ENCODE measurements at places on chromosomes 12 and 14.

DNA sequence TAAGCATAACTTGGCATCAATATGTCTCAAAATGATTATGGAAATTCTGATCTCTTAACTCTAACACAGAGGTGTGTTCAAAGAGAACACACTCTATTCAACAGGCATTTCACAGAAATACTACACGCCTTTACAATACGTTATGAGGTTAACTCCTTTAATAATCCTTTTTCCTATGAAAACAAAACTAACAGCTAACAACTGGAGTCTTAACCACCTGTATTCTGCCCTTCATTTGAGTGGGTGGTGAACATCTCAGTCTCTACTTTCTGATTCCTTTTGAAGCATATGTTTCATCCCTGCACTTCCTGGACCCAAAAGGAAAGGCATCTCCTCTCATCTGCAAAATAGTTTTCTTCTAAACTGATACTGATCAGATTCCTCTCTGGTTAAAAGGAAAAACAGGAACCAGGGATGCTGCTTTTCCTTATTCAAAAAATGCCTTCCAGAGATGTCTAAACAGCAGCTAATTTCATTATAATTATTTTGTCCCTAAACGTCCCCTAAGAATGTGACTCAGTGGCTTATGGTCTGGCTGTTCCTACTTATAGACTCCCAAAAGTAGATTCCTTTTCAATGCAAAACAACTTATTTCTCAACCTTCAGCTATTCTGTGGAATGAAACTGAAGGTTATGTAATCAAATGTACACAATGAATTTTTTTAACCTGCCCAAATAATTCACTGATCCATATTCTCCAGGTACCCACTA lies 24.1 kb downstream of the ITPR2 start:
- no peak for DNase-seq

DNA sequence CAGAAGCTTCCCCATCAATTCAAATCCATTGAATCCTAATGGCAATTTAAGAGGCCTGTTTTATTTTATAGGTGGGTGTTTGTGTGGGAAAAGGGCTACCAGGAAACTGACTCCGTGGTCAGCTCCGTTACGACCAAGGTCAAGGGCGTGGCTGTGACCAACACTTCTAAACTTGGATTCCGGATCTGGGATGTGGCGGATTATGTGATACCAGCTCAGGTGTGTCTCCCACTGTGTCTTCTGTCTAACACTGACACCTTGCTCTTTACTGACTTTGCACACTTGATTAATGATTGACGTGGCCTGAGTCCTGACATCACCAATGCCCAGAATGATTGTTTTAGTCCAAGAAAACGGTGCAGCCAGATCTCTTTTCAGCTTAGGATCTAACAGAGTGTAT lies 7.1 kb downstream of the P2RX4 start:
- DNase-seq = no peak

GRCh38 chr14:91780452-91780851 lies 48.6 kb upstream of the CATSPERB start:
- no peak for DNase-seq

GRCh38 chr12:13980538-13981295 lies 685 bp downstream of the GRIN2B start:
- DNase-seq = no peak

DNA sequence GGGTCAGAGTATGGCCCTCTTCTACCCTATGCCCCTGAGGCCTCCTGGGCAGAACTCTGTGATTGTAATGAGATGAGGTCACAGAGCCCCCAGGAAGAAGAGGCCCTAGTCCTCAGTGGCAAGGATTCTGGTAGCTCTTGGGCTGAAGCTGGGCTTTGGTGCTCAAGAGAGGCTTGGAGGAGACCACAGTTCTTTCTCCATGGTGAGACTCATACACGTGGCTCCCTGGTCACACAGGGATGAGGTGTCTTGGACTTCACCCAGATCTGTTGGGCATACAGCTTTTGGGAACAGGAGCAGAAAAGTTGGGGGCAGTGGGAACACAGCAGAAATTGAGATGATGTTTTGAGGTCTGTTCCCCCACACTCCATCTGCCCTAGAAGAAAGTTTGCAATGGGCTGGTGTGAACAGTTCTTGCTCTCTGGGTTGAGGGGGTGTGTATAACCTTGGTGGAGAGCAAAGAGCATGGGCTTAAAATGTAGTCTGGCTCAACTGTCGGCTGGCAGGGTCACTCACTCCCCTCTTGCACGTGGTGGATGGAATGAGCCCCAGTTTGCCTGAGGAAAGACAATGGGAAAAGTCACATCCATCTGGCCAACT lies at the start of gene KRT86:
TSS of gene KRT86 (plus strand) at position 125 of the 600 bp plus-strand sequence. CDS start 27,272 bp downstream, outside the sequence.
- DNase-seq = no peak

Measured in epithelial cell of prostate (primary cell).